Adipose tissue (tissue), 3 donors: ENCODE measurements at places on chromosomes 2 and 18. TPM values are rescaled to one million over a fixed set of nuclear protein-coding genes. Genes with fewer than 3 reads are reported as not detected.

The FBXO48 gene
- 0.44 TPM for polyA plus RNA-seq

The POTEI gene
- not detected for polyA plus RNA-seq

The EMILIN1 gene
- polyA plus RNA-seq = 57.4 TPM

The FAP gene
- polyA plus RNA-seq = 1.7 TPM

The MFSD2B gene
- 0.06 TPM for polyA plus RNA-seq

The NEB gene
- 1.0 TPM for polyA plus RNA-seq
